ENCODE measurements at places on chromosomes 2 and 18.

- no peak for DNase-seq
Observed at GRCh38 chr2:168466190-168466737, 10.2 kb downstream of the CERS6 start.

DNA sequence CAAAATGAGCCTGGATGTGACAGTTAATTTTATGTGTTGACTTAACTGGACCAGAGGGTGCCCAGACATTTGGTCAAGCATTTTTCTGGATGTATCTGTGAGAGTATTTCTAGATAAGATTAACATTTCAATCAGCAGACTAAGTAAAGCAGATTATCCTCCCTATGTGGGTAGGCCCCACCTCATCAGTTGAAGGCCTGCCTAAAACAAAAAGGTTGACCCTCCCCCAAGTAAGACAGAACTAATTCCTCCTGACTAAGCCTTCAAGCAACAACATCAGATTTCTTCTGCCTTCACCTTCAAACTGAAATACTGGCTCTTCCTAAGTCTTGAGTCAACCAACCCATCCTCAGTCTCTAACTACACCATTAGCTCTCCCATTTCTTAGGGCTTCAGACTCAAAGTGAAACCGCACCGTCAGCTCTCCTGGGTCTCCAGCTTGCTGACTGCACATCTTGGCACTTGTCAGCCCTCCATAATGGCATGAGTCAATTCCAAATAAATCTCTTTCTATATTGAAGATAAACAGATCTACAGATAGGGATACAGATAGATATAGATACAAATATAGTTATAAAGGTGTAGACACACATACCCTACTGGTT lies 47.9 kb downstream of the MEMO1 start:
- DNase-seq, result no peak

DNA sequence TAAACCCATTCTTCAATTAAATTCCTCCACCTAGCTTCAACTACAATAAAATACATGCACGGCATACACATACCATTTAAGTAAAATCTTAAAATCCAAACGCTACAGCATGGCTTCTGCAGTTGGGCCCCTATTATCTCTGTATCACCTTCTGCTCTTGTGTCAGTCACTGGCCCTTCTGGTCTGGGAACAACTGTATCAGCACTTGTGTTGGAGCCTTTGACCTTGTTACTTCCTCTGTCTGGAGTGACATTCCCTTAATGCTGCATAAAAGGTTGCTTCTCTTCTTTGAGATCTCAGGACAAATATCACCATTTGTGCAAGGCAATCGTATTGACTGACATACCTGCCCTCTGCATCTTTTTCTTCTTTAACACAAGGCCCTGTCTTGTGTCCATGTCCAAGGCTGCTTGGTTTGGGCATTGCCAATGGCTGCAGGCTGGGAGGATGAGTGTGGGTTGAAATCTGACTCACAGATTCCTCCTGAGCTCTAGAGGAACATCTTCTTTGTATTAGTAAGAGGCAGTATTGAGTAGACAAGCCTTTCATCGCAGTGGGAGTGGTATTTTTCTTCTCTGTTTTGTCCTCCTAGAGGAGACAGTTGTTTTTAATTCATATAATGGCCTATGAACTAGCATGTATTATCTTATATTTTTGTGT lies 267.8 kb upstream of the TRIB2 start:
- DNase-seq, result no peak

DNA sequence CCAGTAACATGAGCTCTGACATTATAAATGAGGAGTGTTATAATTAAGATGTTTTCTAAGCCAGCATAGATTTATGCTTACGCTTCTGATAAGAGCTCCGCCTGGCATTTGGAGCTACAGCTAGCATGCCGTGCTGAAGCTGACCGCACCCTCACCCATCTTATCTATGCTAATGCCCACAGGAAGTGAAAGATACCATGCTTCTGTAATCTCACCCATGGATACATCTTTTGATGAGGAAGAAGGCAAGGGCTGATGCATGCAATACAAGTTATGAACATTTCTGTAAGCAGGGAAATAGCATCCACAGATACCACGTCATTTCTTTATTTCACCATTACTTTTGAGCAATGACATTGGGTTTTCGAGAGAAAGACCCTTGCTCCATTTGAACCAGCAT lies 82.3 kb downstream of the ARL4C start:
- no peak for DNase-seq

DNA sequence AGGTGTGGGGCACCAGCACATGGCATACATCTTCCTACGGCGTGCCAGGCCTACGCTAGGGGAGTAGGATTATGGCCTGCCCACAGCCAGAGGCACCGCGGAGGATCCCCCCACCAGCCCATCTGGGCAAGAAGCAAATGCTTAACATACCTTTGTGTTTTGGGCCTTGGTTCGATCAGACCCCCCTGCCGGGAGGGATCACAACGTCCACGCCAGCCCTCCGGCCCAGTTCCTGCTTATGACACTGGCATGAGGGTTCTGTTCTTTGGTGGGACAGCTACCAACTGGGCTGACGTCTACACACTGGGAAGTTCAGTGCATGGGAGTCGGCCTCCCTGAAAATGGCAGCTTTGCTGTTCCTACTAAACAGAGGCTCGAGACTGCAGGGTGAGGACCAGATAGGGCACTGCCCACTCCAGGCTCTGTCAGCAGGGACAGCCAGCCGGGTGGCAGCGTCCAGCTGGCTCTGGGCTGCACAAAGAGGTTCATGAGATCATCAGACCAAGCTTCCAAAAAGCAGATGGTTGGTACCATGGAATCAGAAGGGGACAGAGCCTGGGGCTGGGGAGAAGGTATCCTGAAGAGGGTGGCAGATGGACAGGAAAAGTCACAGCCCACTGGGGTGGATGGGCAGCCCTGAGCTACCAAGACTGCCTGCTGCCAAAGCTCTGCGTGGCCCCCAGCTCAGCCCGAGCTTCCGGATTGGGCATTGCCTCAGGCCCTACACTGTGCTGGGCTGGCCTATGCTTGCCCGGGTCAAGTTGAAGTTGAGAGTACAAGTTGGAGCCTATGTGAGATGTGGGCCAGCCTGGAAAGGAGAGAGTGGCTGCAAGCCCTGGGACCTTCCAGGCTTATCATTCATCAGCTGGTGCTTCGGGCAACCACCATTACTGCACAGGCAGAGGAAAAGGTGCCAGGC lies 61.7 kb upstream of the TEX51 start:
- no peak for DNase-seq

DNA sequence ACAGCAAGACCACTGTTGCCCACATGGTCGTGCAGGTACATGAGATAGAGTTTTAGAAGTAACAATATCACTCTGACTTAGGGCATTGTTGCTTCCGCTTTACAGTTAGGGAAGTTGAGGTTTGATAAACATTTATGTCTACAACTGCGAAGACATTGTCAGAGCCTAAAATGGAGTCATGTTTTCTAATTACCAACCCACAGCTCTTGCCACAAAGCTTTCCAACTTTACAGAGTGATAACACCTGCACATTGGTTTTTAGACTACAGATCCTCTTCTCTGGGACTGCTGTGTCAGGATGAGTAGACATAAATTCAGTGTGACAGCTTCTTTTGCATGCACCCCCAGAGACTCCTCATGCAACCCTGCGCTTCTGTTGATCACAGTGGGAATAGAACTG lies 119.0 kb downstream of the FEZ2 start:
- DNase-seq, result no peak

DNA sequence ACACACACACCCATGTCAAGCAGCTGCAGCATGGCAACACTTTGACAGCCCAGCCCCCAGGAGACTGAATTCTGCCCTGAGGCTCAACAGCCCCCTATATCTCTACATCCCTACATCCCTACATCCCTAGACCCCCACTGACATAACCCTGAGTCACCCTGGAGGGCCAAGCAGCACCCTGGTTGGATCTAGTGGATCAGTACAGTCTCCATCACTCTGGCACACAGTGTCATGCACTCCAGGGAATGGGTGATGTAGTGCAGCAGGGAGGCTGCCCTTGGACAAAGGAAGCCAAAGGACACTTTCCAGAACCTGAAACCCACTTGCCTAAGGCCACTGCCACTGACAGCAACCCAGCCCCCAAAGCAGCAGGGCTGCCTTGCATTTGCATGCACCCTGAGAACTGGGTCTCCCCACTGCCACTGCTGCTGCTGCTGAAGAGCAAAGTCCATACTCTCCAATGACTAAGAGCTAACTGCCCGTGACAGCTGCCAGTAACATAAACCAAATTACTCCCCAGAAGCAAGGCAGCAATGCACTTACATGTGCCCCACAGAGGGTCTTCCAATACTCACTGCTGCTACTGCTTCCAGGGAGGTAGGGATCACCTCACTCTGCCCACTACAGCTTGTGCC lies 681.6 kb upstream of the KLHL29 start:
- no peak for DNase-seq

DNA sequence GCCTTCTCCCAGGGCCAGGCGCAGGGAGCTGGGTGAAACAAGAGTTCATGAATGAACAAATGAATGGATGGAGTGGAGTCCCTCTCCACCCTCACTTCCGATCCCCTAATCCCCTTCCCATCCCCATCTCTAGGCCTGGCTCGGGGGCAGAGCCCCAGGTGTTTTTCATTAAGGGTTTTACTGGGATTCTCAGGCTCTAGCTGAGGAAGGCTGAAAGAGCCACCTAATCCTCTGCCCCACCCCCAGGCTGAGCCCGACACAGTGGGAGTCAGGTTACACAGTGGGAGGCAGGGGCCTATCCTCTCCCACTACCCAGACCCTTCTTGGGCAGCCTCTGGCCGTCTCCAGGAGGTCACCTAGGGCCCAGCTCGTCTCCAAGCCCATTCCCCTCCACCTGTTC lies 36.1 kb downstream of the SDC1 start:
- DNase-seq, result no peak

- DNase-seq, result no peak
Observed at GRCh38 chr18:70455731-70456130, 166.9 kb downstream of the SOCS6 start.

DNA sequence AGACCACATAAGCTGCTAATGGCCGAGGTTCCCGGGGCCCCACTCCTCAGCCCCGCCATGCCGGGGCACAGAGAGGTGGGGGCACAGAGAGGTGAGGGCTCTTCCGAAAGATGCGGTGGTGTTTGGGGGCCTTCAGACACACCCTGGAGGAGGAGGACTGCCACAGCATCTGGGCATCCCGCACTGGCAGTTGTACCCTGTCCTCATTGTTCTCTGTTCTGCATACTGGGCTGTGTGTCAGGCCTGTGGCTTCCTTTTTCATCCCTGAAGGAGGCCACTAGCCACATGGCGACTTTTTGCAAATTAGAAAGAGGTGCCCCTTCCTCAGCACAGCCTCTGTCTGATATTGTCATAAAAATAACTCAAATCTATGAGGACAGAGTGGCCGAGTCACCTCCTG lies 150.1 kb downstream of the CTIF start:
- no peak for DNase-seq

DNA sequence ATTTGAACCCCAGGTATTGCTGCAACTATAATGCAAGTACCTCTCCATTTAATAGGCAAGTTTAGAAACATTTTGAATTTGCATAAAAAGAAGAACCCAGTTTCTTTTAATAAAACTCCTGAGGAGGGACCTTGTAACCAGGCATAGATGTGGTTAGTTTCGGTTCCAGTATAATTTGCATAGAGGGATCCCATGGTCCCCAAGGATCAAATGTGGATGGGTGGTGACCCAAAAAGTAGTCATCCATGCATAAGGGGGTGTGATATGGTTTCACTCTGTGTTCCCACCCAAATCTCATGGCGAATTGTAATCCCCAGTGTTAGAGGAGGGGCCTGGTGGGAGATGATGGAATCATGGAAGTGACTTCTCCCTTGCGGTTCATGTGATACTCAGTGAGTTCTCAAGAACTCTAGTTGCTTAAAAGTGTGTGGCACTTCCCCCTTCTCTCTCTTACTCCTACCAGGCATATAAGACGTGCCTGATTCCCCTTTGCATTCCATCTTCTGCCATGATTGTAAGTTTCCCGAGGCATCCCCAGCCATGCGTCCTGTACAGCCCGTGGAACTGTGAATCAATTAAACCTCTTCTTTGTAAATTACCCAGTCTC lies 40.2 kb upstream of the SKA1 start:
- DNase-seq, result no peak

DNA sequence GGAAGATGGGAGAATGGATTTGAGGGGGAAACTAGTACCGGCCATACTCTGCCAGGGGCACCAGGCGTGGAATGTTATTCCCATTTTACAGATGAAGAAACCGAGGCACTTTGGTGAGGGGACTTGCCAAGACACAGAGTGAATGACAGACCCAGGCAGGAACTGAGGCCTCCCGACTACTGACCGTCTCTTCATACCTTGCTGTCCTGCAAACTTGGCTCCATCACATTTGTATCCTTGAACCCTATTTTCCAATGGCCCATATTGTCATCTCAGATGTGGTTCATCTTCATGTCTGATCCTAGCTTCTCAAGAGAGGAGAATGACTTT lies 6.2 kb upstream of the TFCP2L1 start:
- DNase-seq, result no peak

DNA sequence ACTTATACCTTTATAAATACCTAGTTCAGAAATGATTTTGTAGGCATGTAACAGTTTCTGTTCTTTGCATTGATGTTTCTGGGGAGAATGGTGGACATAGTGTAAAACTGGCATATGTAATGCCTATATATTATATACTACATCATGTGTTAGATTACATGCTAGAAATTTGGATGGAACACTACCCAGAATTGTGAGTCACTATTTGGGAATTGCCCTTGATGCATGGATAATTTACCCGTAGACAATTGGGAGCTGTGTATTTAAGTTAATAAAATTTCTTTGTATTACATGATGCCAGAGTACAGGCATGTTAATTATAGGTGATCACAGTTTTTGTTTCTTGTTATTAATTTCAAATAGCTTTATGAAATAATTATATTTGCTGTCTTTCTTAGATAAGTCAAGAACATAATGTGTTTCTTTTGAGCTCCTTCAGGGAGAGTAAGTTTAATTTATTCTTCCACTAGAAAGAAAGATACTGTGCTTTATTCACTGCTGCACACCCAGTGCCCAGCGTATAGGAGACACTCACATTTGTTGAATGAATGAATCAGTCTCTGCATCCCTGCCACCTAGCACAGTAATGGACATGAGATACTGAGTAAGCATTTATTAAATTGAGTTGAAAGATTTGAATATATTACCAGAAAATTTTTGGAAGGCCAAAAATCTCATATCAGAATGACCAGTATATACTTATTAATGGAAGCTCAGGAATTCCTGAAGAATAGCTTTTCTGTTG lies 16.9 kb downstream of the ACSL3 start:
- no peak for DNase-seq

GRCh38 chr18:33841221-33841967 lies 263.4 kb downstream of the ASXL3 start:
- no peak for DNase-seq

- no peak for DNase-seq
Observed at GRCh38 chr2:61770746-61771145, 83.1 kb downstream of the FAM161A start.

- DNase-seq, result no peak
Observed at GRCh38 chr18:22872900-22873537, 60.1 kb upstream of the RBBP8 start.

GRCh38 chr2:30499681-30500080 lies 52.6 kb downstream of the LCLAT1 start:
- DNase-seq, result no peak

DNA sequence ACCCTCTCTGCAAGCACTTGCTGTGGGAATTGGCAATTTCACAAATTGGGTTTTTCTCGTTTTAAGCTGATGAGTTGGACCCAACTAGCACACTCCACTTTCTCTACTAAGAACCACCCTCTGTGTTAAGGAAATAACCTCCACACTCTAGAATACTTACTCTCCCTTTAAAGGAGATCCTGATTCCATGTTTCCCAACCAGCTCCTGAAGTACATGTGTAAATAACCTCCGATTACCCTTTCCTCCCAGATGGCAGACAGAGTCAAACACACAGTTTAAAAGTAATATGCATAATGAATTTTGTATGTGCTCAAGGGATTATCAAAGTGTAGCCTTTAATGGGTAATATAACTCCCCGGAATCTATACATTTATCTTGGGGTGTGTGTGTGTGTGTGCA lies 171.3 kb upstream of the OSR1 start:
- no peak for DNase-seq

Measured in coronary artery (tissue), 2 donors.